HEK293T (cell line): ENCODE measurements at places on chromosomes 4 and X.

DNA sequence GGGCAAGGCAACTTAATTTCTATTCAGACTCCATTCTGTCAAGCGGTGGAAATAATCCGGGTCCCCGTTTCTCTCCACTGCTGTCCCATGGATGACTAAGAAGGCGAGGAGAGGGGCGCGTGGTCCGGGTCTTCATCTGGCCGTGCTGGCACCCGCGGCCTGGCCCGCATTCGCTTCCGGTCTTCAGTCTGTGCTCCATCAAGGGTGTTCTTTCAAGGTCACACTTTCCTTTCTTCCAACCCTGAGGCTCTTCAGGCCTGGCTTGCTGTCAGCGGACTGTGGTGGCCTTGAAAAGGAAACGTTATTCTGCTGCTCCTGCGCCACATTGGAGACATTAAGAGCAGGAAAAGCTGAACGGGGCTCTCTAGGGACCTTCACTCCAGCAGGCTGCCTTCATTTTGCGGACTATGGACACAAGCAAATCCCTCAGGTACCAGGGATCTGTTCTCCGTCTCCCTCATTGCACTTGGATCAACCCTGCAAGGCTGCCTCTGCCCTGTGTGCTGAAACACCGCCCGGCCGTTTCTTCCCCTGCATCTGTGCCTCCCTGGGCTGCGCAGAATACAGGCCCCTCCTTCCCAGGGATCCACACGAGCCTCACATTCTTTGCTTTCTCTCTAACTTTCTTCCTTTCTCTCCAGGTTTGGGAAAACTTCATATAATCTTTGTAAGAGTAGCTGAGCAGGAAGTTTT, 5.7 kb upstream of the SLC25A4 start:
- DNase-seq: no peak

GRCh38 chr4:138835832-138836533, 179.6 kb upstream of the NOCT start:
- DNase-seq: no peak

GRCh38 chrX:135432881-135433521, 11.3 kb downstream of the SMIM10L2A start:
- DNase-seq: no peak

GRCh38 chr4:143626134-143626911, 74.2 kb downstream of the FREM3 start:
- no peak for DNase-seq

- no peak for DNase-seq
Observed at GRCh38 chrX:109077788-109078187, 341.4 kb upstream of the IRS4 start.

- DNase-seq: no peak
Observed at GRCh38 chrX:10932842-10933440, 178.2 kb upstream of the HCCS start.
